Activated CD4-positive, alpha-beta T cell treated with anti-CD3 and anti-CD28 coated beads for 36 hours (primary cell): ENCODE measurements at places on chromosomes 11 and 22. TPM values are rescaled to one million over a fixed set of nuclear protein-coding genes. Genes with fewer than 3 reads are reported as not detected.

Gene CRYBA4
- not detected for total RNA-seq

GRCh38 chr11:40323241-40323640 is 1136.2 kb downstream of the LRRC4C start:
- DNase-seq = no peak

DNA sequence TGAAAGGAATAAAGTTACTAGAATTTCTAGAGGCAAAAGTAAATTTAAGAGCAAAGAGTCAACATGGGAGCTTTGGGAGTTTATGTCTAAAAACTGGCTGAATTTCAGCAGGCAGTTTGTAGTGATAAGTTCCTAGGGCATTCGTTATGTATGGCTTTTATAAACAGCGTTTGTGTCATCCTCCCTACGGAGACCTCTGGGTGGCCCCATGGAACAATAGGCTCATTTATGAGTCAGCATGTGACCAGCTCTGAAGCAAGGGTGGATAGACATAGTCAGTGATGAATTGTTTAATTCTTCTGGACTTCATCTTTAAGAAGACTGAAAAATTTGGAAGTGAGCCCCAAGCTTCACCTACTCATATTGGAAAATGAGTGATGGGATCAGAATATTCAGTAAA is 37.1 kb downstream of the SVIP start:
- no peak for DNase-seq

DNA sequence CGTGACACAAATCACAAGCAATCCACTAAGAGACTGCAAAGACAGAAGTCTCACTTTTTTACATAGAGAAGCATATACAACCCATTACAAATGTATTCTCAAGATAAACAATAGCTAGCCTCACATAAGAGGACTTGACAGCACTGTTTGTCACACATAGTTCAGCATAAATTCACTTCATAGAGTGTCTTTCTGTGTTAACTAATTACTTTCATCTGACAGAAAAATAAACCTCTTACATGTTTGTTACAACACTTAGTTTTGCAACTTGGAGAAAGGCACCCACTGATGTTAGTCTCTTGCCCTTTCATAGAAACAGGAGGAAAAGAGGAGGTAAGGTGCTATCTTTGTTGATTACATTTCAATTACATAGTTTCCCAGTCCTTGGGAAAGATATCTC is 2221.9 kb upstream of the RAG2 start:
- DNase-seq = no peak

GRCh38 chr11:69395287-69395686 is 86.2 kb upstream of the LINC01488 start:
- no peak for DNase-seq

DNA sequence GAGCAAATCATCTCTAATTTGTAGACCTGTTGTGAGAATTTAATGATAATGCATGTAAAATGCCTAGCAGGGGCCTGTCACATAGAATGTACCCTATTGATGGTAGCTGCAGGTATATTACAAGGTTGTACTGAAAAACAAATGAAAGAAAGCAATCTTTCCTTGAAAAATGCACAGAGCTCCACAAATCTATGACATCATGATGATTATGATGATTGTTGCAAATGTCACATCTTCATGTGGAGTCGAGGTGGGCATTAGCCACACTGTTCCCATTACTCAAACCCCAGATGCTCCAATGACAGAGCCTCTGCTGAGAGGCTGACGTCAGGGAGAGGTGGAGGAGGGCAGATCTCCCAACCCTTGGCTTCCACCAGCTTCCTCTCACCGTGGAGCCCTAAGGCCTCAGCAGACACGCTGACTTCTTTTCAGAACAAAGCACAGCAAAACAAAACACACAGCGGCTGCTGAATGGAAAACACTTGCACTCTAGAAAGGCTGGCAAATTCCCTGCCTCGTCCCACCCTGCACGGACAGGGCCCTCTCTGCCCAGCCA is 298.3 kb downstream of the KIRREL3 start:
- no peak for DNase-seq
